ENCODE measurements at places on chromosomes 16 and 17.
A peak's percentile ranks its signal among the peaks of the same experiment; 100 is the strongest.

- DNase-seq: no peak
Measured at GRCh38 chr17:40778461-40778860, 3.9 kb downstream of the KRT27 start.

GRCh38 chr17:55720919-55721836, 1.5 kb downstream of the TMEM100 start:
- no peak for DNase-seq

GRCh38 chr17:30395398-30396022, 16.8 kb downstream of the CPD start:
- no peak for DNase-seq

- DNase-seq: no peak
Measured at GRCh38 chr17:76176701-76177574, 35.9 kb upstream of the FOXJ1 start.

- DNase-seq: peak; percentile 26
Measured at GRCh38 chr16:85699628-85700027, 10.9 kb upstream of the GINS2 start.

- no peak for DNase-seq
Measured at GRCh38 chr17:69608808-69609472, 194.4 kb downstream of the MAP2K6 start.

- no peak for DNase-seq
Measured at GRCh38 chr16:4778050-4778392, 10.1 kb downstream of the SEPTIN12 start.

DNA sequence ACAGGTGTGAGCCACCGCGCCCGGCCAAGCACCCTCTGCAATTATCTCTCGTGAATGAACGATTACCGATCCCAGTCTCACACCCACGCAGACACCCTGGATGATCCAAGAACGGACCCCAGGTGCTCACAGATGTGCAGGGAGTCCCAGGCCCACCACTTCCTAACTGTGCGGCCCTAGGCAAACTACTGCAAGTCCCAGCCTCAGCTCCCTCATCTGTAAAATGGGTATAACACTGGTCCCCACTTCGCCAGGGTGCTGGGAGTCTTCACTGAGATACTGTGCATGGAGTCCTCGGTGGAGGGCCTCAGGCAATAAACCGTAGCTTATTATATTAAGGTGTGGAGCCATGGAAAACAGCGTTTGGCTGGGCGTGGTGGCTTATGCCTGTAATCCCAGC, 21.6 kb upstream of the PITPNA start:
- no peak for DNase-seq

- DNase-seq: no peak
Measured at GRCh38 chr16:13439766-13440165, 480.2 kb upstream of the ERCC4 start.

GRCh38 chr16:78500659-78501270, 401.3 kb downstream of the WWOX start:
- no peak for DNase-seq

DNA sequence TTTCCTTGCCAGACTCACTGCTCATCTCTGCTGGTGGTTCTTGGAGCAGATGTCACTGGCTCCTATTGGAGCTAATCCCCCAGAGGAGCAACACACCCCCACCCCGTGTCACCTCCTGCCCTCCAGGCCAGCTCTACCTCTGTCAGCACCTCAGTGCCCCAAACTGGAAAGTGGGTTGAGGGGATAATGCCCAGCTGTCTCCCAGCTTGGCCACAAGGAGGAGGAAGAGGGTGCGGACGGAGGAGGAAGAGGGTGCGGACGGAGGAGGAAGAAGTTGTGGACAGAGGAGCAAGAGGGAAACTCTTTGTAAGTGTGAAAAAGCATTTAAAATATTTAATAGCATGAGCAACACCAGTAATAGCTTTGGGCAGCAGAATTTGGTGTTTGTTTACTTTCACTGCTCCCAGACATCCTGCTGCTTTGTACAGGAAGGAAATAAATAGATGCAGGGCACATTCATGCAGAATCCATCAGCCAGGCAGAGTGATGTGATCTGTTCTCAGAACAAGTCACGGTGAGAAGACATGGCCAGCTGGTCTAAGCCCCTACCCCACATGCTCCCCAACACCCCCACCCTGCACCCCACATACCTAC, 82.5 kb downstream of the C17orf67 start:
- DNase-seq: no peak

GRCh38 chr17:39722965-39723848, 7.1 kb downstream of the MIEN1 start:
- DNase-seq: peak; percentile 50

- no peak for DNase-seq
Measured at GRCh38 chr16:74622005-74622404, 15.1 kb upstream of the GLG1 start.
